ENCODE measurements at places on chromosomes 5 and 9. TPM values are rescaled to one million over a fixed set of nuclear protein-coding genes. Genes with fewer than 3 reads are reported as not detected.

- no peak for DNase-seq
Measured at GRCh38 chr5:61329550-61330128, 2.4 kb upstream of the ZSWIM6 start.

GRCh38 chr5:96031180-96031579 is 69.5 kb upstream of the ELL2 start:
- DNase-seq, result no peak

- no peak for DNase-seq
Measured at GRCh38 chr5:163915481-163915961, 410.1 kb downstream of the MAT2B start.

DNA sequence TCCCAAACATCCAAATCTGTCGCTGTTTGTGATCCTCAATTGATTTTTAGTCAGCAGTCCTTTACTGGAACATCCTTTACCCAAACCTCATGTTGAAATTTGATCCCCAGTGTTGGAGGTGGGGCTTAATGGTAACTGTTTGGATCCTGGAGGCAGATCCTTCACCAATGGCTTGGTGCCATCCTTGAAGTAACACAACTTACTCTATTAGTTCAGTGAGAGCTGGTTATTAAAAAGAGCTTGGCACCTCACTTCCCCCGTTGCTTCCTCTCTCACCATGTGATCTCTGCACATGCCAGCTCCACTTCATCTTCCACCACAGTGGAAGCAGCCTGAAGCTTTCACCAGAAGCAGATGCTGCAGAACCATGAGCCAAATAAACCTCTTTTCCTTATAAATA is 40.3 kb downstream of the DNAJB5 start:
- DNase-seq, result no peak

DNA sequence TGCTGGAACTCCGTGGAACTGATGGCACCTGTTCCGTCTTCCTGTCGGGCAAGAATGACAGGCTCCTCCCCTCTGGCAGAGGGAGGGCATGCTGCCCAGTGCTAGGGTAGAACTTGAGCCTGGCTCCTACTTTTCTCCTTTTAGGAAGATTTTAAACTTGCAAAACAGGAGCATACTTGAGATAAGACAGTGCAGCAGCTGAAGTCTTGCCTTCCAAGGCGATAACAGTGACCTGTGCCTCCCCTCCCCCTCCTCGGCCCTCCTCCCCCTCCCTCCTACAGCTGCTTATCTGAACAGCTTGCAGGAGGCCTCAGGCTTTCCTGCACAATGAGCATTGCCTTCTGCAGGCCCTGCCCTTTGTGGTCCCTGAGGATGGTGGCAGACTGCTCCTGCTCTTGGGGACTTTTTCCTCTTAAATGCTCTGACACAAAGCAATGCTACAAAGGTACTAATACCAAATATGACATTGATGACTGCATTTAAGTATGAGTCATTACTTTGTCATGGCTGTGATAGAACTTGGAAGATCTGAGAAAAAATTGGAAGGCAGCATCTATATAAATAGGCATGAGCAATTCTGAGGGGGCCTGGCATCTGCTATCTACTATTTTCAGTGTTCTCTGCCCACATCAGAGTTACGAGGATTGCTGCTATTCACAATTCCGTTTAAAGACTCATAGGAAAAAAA is 2.0 kb downstream of the GADD45G start:
- DNase-seq, result no peak

GRCh38 chr5:160692271-160692670 is 159.7 kb downstream of the ATP10B start:
- no peak for DNase-seq

- DNase-seq, result no peak
Measured at GRCh38 chr9:130824643-130825350, 10.3 kb upstream of the ABL1 start.

- peak; percentile 38 for DNase-seq
Measured at GRCh38 chr9:89807682-89808075, 202.9 kb downstream of the GADD45G start.

DNA sequence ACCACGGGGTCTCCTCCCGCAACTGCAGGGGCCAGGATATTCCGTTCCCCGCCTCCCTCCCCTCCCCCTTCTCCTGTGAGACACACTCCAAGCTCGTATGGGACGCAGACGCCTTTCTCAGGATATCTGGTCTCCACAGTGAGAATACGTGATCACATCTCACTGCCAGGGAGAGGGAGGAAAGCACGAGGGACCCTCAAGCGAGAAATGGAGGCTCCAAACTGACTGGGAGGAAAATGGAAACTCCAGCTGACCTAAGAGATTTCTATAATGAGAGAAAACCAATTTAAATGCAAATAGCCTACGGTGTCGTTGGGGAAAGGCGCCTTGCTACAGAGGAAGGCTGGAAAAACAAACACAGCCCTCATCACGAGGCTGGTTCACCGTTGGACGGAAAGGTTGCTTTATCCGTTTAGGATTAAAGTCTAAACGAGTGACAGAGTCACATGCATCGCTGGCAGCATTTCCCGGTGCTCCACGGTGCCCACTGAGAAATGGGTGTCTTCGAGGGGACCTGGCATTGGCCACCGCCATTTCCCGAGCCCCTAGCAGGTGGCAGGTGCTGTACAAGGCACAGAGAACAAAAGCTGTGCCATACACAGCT is 116.9 kb upstream of the CPEB4 start:
- DNase-seq, result no peak

The DRD1 gene
- total RNA-seq, result not detected

The CRHBP gene
- total RNA-seq, result 10.3 TPM

The PCA3 gene
- not detected for total RNA-seq

The LRRC19 gene
- not detected for total RNA-seq

GRCh38 chr5:167819406-167819805 is 472.0 kb upstream of the WWC1 start:
- DNase-seq, result no peak

DNA sequence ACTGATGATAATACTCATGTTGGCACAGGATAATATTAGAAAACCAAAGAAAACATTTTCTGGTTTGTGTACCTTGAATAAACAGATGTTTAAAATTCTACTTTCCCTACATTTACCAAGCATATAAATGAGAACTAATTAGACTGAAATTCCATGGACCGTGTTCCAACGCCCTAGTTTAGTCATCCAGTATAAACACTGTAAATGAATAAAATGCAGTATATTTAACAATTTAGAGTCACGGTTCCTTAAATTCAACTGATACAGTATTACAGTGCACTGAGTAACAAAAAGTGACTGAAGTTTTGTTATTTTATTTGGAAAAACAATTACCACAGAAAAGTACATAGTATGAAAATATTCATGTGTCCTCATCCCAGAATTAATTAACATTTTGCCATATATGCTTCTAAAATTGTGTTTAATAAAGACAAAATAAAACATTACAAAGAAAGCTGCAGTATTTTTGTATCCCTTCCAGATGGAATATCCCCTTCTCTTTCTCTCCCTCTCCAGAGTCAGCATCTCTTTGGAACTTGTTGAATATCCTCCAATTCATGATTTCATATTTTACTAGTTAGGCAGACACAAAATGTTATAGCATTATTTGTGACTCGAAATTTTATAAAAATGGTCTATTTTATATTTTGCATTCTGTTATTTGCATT is 112.5 kb downstream of the HMHB1 start:
- no peak for DNase-seq

The ANKRD31 gene
- total RNA-seq, result 0.07 TPM

The CHSY3 gene
- 2.5 TPM for total RNA-seq

DNA sequence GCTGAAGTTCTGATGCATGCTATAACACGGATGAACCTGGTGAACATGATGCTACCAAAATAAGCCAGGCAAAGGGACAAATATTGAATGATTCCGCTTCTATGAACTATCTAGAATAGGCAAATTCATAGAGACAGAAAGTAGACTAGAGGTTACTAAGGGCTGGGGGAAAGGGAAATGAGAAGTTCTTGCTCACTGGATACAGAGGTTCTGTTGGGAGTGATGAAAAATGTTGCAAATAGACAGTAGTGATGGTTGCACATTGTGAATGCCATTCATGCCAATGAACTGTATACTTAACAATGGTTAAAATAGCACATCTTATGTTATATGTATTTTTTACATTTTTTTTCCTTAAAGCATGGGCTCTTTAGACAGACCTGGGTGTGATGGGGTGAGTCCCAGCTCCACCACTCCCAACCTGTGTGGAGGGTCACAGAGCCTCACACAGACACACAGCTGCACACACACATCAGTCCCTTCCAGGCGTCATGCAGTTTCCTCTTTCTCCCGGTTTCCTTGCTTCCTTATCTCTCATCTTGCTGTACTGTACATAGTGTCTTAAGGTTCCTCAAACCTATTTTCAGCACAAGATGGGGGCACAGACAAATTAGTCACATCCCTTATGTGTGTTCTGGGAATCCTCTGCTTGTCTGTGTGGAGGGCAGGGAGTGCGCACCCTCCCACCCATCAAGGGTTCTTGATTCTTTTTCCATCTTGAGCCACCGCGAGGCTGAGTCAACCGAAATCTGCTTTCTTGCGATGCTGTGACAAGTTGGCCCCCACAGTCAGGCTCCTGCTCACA is 192.9 kb downstream of the CRB2 start:
- no peak for DNase-seq

DNA sequence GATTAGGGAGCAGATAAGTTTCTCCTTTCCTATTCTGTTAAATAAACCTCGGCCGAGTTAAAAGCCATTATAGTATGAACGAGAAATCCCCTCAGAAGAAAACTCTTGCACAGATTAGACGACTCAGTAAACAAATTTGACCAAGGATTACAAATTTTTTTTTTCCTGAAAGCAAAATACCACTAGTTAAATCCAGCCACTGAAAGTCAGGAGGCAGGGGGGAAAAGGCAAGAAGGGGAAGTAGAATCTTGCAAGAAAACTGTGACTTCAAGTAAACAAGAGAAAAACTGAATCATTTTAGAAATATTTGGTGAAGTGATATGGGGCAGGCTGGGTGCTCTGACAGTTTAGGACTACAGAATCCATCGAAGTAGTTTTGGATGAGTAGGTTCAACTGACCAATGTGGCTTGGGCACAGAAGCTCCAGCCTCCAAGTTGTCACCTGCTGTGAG is 251.0 kb downstream of the DENND1A start:
- no peak for DNase-seq

The RNF180 gene
- 17.8 TPM for total RNA-seq

The RNF20 gene
- 18.0 TPM for total RNA-seq

GRCh38 chr9:87387351-87388011 is 110.2 kb upstream of the DAPK1 start:
- no peak for DNase-seq

The CTSV gene
- not detected for total RNA-seq

The INSYN2B gene
- 0.75 TPM for total RNA-seq

The AFAP1L1 gene
- total RNA-seq, result 45.6 TPM

GRCh38 chr5:176902911-176903664 is 3.9 kb upstream of the HK3 start:
- peak; percentile 26 for DNase-seq

- no peak for DNase-seq
Measured at GRCh38 chr5:31157720-31158119, 35.8 kb upstream of the CDH6 start.

The ST8SIA4 gene
- total RNA-seq, result 2.4 TPM

The DAB2 gene
- total RNA-seq, result 29.2 TPM

DNA sequence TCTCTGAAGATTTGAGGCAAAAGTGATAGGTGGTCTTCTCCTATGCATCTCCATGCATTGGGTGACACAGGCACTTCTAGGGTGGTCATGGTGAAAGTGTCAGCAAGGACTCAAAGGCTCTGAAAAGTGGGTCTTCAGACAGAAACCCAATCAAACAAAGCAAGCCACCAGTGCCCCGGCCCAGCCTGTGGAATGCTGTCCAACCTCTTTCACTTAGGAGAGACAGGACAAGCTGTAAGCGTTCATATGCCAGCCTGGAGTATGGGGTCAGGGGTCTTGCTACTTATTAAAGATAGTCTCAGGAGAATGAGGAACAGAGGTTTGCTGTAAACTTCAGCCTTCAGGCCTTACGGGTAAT is 324.5 kb downstream of the GADD45G start:
- DNase-seq, result peak; percentile 57

The MORN5 gene
- not detected for total RNA-seq

- DNase-seq, result no peak
Measured at GRCh38 chr5:127943061-127943371, 140.6 kb upstream of the SLC12A2 start.

- DNase-seq, result no peak
Measured at GRCh38 chr9:37840560-37841194, 40.1 kb downstream of the DCAF10 start.

The NR5A1 gene
- total RNA-seq, result not detected

The TSTD2 gene
- 13.9 TPM for total RNA-seq

The TNFSF8 gene
- 1.7 TPM for total RNA-seq

- no peak for DNase-seq
Measured at GRCh38 chr5:52817818-52818217, 30.1 kb downstream of the ITGA1 start.

DNA sequence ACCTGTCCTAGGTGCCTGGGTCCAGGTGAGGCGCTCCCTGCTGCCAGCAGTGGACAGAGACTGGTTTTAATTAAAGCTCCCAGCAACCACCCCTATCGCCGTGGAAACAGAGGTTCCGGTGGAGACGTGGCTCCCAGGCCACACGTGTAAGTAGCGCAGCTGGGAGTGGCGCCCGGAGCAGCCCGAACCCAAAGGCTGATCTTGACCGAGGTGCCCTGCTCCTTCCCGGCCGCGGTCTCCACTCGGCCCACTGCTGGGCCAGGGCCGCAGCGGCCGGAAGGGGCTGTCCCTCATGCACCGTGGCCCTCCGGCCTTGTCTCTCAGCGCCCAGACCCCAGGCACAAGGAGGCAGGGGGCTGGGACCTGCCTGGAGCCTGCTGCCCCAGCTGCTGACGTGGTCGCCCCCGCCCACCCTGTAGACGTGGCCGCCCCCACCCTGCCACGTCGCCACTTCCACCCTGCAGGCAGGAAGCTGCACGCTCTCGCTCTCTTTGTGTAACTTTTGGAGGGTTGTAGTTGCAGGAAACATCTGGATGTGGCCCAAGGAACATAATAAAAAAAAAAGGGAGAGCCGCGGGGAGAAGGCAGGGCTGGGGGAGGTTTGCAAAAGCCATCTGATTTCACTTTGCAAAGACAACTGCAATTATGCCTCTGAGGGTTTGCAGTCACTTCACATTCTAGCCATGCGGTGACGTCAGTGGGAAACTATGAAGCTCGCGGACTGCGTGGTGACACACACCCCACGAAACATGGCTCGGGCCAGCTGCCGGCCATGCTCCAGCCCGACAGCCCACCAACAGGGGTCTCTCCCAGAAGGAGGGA is 129.9 kb downstream of the RXRA start:
- peak; percentile 96 for DNase-seq

GRCh38 chr5:154647114-154647760 is 107.9 kb upstream of the LARP1 start:
- peak; percentile 63 for DNase-seq

- no peak for DNase-seq
Measured at GRCh38 chr9:36911601-36912412, 122.3 kb downstream of the PAX5 start.

GRCh38 chr5:99187611-99188010 is 258.8 kb upstream of the CHD1 start:
- DNase-seq, result no peak

- no peak for DNase-seq
Measured at GRCh38 chr5:107129051-107129450, 541.7 kb downstream of the EFNA5 start.

GRCh38 chr9:106964822-106965525 is 102.0 kb downstream of the ZNF462 start:
- DNase-seq, result no peak

The NUDCD2 gene
- 2.0 TPM for total RNA-seq

The FLT4 gene
- total RNA-seq, result 4.2 TPM

The ADRB2 gene
- 7.7 TPM for total RNA-seq

GRCh38 chr5:40674661-40675235 is 5.0 kb upstream of the PTGER4 start:
- no peak for DNase-seq

Measured in right atrium auricular region (tissue), 2 donors.